Left colon (tissue), 2 donors: ENCODE measurements at places on chromosomes 16 and 17. TPM values are rescaled to one million over a fixed set of nuclear protein-coding genes. Genes with fewer than 3 reads are reported as not detected.

DNA sequence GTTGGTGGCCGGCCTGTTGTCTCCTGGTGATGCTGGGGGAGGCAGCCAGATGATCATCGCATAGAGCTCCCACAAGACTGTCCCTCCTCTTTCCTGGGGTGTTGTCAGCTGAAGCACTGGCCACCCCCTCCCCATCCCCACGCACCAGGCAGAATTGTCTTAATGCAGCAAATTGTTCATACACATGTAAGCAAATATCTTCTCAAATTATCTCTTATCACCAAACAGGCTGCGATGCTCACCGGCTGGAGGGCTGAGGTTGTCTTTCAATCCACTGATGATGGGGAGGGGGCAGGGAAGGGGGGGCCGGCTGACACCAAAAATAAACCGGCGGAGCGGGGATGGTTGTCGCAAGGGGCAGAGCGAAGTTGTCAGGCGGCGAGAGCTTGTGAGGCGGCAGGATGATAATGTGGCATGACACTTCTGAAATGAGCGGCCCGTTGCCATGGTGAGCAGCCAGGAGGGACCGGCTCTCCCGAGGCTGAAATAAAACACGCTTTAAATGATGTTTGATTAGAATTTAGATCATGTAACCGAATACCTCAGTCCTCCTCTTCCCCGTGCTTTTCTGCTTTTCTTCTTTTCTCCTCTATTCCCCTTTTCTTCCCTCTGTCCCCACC, 59.8 kb downstream of the MRM1 start:
- DNase-seq: no peak

DNA sequence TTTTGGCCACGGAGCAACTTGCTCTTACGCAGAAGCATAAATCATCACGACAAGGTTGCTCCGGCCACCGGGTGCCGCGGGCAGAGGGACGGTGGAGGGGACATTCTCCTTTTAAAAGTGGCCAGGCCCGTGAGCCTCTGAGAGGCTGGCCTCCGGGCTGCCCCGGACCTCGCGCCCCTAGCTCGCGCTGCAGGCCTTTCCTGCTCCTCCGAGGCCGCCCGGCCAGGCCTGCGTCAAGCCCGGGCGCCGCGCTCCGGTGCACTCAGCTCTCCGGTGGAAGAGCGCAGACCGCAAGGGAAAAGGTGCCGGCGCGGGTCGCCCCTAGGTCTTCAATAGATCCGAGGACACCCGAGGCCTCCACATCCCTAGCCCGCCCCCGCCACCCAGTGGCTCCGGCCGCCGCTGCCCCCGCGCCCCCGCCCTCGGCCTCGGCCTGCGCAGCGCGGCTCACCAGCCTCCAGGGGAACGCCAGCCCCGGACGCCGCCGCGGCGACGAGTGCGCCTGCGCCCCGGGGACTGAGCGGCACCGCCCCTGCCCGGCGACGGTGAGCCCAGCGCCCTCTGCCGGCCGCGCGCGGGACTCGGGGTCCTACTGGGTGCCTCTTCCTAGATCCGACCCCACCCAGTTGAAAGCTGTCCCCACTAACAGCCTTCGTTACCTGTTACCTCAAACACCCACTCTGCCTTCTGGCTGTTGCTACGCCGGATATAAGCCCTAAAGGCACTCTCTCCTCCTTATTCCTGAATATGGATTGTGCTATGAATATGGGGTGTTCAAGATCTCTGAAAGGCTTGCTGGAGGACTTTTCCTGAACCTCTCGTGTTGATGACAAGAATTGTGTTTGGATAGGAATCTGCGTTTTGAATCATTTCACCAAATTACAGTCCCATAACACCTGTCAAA, at the start of gene LYRM9:
Gene LYRM9, minus strand, starts transcription at position 500 of the 904 bp plus-strand sequence. CDS start 10,671 bp downstream, outside the sequence.
- peak; percentile 84 for DNase-seq

DNA sequence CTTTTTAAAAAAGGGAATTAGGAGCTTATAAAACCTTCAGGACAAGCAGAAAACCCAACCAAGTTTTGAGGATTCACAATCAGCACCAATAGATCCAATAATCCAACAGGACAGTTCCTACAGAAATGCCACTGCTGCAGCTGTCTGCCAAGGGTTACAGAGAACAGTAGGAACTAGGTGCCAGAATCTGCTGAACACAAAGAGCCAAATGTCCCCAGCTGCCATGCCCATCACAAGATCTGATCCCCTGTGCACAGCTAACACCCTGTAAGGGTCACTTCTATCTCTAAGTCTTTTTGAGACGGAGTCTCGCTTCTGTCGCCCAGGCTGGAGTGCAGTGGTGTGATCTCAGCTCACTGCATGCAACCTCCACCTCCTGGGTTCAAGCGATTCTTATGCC, 262.3 kb downstream of the STX8 start:
- no peak for DNase-seq

- DNase-seq: no peak
Measured at GRCh38 chr17:82664701-82665182, 16.5 kb upstream of the WDR45B start.

GAS2L2 gene
- not detected for total RNA-seq

DNA sequence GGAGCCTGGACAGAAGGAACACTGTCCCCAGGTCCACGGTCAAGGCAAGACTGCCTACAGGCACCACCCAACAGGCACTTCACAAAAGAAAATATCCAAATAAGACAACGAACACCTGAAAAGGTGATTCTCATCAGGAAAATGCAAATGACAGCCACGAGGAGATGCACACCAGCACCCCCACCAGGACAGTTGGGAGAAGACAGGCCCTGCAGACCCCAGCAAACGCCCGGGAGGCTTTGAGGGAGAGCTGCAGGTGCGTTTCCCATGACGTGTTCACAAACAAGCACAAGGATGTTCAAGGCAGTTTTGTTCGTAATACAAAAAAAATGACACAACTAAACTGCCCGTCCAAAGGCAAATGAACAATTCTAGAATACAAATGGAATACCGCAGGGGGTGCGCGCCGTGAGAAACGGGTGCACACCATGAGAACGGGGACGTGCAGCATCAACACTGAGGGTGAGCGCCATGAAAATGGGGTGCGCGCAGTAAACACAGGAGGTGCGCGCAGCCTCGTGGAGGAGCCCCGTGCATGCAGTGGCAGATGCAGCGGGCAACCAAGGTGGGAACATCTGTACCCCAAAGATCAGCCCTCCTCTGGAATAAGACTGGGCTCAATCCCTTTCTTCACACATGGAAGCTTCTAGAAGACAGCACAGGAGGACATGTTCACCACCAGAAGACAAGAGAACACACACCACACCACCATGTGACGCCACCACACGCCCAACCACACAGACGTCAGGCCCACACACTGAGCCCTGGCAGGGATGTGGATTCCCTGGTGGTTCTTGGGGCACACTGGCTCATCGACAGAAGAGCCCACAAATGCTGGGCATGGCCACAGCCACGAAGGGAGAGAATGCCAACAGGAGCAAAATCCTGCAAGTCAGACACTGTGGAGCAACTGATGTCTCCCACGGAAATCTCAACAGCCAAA, 91.2 kb downstream of the ZNF778 start:
- no peak for DNase-seq

DNA sequence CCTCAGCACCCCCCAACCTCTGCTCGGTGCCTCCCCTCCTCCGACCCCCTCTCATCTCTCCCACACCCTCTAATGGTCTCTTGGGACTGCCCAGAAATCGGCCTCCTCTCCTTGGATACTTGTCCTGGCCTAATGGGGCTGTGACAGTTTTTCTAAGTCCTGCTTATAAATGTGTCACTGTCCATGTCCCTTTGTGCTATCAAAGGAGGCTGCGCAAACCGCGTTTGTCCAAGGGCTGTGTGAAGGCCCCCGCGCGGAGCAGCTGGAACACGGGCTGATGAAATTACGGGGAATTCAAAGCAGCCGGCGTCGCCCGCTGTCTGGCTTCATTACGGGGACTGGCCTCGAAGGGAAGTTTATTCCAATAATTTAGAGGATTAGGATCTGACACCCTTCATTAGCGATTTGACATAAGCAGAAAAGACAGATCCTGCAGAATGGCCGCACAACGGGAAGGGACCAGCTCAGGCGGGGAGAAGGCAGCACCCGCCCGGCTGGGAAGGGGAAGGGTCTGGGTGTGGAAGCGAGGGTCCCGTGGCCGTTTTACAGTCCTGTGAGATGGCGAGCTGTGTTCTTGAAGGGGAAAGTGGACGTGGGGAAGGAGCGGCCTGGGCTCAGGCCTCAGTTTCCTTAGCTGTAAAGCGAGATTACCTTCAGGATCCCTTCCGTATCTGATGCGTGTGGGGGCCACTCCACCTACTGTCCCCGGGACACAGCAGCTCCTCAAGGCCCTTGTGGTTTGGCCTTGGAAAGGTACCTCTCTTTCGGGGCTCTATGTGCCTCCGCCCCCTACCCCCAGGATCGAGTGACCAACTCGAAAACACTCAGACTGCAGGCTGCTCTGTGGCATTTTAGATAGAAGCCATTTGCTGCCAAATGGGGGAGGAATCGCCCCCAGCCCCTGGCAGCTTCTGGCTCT, 1.6 kb upstream of the WFIKKN2 start:
- DNase-seq: no peak

DNA sequence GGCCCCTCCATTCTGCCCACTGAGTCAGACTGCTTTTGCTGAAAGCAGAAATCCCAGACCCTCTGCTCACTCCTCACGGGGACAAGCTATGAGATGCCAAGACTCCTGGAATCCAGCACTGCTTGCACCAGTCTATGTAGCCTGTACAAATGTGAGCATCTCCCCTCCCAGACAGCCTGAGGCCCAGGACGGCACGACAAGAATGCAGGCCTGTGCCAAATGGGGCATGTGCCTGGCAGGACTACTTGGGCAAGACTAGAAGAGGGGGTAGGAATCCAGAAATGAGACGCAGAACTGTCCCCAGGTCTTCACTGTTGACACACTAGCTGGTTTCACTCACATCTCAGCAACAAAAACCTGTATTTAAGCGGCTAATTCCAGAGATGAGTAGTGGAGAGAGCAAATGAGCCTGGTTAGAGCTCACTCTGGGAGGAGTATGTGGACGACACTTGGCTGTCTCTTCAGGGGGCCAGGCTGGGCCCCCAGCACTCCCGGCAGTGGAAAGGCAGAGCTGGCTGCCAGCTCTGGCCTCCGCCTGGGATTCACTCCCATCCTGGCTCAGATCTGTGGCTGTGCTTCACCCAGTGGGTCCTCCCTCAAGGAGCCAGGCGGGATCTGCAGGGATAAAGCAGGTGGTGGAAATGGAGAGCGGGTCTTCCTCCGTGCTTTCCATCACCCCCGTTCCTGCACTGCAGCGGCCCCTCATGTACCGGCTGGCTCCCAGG, 2.9 kb upstream of the MYO1C start:
- DNase-seq: no peak

TP53TG3C gene
- total RNA-seq: not detected

DNA sequence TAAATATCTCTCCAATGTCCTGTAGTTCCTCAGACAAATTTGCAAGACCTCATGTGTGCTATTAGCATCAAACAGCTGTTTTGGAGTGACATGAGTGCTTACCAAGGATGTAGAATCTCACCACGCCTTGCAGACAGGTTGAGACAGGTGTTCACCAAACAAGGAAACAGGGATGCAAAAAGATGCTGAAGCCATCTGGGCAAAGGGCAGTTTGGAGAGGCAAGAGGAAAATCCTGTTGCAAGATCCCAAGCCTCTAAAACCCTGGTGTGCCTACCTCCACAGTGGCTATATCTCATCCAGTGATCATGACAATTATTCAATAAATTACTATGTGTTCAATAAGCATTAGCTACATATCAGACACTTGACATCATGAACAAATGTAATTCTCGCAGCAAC, 373.7 kb downstream of the SOX9 start:
- no peak for DNase-seq

GRCh38 chr16:62149631-62150030, 113.4 kb upstream of the CDH8 start:
- DNase-seq: no peak

DNA sequence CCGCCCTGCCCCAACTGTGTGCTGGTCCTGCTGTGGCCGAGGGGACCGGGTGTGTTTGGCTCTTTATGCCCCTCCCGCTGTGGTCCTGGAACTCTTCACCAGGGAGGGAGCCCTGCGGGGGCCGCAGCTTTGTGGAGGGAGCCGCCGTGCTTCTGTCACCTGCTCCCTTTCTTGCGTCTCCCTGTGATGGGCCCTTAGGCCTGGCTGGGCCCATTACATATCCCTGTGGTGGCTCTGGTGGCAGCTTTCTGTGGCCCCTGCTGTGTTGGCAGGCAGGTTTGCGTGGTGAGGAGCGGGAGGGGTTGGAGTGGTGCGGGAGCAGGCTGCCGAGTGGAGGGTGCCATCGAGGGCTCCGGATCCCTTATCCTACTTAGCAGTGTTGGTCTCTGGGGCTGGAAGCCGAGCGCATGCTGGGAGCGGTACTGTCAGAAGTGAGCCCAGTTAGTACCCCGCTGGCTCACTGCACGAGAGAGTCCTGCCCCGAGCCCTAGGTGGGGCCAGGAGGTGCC, 60.4 kb downstream of the PDPK1 start:
- DNase-seq: no peak

GRCh38 chr17:29376667-29377270, 13.4 kb upstream of the TAOK1 start:
- no peak for DNase-seq

GRCh38 chr17:56742601-56743000, 91.1 kb downstream of the C17orf67 start:
- DNase-seq: no peak

HSD17B2 gene
- total RNA-seq: 181 TPM

ACSM2A gene
- not detected for total RNA-seq

DNA sequence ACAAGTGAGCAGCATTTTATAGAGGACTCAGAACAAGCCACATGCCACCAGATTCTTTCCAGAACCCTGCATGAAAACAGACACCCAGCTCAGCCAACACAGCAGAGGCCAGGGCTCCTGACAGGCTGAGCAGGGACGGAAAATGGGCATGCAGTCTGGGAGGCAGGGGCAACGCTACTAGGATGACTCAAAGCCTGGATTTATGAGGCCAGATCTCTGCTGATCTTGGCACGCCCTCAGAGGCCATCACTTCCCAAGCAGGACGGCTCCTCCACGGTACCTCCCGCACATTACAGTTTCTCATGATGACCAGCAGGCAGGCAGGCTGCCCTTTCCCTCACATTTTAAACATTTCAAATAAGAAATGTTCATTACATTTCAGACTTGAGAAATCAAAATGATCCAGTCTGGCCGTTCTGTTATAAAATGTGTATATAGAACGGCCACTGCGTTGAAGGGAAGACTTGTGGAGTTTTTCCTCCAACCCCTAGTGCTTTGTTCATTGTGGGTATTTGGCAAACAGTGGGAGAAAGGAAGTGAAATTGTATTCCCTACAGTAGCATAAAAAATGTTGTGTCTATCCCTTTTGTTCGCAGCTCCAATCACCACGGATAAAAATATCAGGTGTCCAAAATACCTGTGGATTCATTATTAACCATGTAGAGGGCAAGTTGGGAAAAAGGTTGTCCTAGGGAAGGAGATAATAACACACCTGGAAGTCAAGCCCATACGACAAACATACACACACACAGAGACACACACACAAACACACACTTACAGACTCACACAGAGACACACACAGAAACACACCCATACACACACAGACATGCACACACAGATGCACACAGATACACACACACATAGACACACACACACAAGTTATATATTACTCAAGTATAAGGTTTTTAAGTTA, 64.8 kb upstream of the ADAMTS18 start:
- DNase-seq: no peak

ACSM3 gene
- 48.0 TPM for total RNA-seq

GRCh38 chr16:49341706-49342105, 31.9 kb upstream of the C16orf78 start:
- DNase-seq: no peak
